ENCODE measurements at places on chromosomes 3 and 15.

GRCh38 chr3:62467966-62468722 lies 94.8 kb upstream of the FEZF2 start:
- DNase-seq = no peak

DNA sequence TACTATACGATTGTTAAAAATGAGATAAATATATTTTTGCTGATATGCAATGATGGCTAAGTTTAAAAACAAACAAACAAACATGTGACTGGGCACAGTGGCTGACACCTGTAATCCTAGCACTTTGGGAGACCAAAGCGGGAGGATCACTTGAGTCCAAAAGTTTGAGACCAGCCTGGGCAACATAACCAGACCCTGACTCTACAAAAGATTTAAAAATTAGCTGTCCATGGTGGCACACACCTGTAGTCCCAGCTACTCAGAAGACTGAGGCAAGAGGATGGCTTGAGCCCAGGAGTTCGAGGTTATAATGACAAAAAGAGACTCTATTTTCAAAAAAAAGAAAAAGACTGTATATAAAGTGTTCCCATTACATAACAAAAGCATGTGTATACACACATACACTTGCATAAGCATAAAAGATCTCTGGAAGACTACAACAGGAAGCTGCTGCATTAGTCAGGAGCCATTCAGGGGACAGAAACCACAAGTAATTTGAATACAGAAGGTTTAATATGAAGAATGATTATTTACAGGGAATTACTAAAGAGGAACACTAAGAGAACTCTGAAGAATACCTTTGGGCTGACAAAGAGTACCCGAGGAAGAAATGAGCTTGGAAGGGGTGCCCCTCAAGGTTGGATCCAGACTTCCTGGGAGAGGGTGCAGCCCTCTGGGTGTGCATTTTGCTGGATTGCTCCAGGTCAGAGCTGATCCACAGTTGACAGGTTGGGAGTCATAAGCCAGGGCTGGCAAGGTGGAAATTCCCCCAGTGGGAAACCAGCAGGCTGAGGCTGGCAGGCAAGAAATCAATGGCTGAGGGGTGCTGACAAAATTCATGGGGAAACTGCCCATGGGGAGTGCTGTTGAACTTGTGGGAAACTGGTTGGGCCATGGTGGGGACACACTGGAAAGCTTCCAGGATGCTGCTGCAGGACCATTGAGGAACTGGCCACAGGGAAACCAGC lies 9.3 kb upstream of the TM4SF18 start:
- DNase-seq = no peak

- no peak for DNase-seq
Measured at GRCh38 chr15:95584088-95584487, 746.4 kb upstream of the NR2F2 start.

GRCh38 chr15:74781431-74782258 lies at the start of gene CSK:
TSS of gene CSK (plus strand) at chr15:74782080. CDS start at chr15:74798298, 16,218 bp downstream.
- DNase-seq = no peak

GRCh38 chr3:184129012-184129411 lies 6.1 kb upstream of the EIF2B5 start:
- no peak for DNase-seq

DNA sequence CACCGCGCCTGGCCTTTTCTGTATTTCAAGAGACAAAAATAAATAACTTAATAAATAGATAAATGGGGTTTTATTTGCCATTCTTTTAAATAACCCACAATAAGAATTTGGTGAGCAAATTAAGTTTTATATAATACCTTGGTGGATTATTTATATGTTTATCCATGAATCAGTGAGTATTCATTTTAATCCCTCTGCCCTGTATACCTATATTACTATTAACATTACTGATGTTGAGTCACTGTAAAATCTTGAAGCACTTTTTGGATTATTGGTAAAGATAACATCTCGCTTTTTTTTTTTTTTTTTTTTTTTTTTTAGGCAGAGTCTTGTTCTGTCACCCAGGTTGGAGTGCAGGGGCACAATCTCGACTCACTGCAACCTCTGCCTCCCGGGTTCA lies 154.1 kb downstream of the ZNF609 start:
- DNase-seq = no peak

GRCh38 chr3:62276658-62277180 lies 96.6 kb downstream of the FEZF2 start:
- DNase-seq = no peak

GRCh38 chr15:31280831-31281216 lies 45.8 kb upstream of the KLF13 start:
- DNase-seq = no peak

DNA sequence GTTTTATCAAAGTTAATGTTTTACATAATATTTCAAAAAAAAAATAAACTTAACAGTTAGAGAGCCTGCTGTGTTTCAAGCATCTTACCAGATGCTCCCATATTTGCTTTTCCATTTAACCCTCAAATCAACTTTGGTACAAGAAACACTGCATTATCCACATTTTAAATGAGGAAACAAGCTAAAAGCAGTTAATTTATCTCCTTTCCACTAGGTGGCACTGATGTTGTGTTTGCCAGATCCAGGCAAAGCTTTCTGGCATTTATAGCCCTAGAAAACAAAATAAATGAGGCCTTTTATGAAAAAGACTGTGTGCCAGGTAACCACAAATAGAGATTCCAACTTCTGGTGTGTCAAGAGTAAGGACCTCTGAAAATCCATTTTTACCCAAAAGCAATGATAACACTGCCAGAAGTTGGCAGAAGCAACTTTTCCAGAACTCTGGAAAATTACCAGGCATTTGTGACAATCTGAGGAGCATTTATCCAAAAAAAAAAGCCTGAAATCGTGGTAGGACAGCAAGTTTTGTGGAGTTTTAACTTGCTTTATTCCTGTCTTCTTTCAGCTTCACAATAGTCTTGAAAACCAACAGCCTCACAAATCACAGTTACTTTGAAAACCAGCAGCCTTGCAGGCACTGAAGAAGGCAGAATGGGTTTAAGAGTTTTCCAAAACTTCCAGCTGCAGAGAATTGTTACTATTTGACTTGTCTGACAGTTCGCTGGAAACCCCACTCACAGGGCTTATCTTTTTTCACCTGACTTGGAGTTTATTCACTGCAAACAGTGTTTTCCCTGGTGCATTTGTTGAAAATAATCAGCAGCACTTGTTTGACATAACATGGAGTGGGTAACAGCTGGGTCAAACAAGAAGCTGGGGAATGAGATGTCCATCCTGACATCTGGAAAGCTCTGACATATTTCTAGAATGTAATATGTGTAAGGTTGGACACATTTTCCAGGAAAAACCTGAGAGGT lies 9.2 kb downstream of the FAM162A start:
- no peak for DNase-seq

DNA sequence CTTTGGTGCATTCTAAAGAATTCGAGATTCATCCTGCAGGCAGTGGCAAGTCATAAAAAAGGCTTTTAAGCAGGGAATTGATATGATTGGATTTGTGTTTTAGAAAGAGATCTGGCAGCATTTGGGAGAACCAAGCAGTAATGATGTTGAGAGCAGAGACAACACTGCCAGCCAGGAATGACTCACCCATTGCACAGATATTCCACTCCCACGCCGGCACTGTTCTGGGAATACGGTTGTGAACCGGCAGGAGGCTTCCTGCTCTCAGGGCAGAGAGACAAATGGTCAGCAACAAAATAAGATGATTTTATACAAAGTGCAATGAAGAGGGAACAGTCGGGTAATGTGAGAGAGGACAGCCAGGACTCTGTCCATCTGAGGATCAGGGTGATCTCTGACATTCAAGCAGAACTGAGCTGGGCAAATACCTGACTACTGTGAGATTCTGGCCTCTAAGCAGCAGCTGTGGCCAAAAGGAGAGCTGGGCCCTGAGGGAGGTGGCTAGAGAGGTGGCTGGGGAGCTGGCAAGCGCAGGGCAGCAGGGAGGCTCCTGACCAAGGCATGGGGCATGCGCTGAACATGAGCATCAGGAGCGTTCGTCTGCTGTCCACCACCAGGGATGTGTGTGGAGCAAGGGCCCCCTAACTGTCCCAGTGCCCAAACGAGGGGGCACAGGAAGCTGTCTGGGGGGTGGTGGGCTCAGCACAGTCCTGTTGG lies 56.1 kb upstream of the PLXNA1 start:
- no peak for DNase-seq

DNA sequence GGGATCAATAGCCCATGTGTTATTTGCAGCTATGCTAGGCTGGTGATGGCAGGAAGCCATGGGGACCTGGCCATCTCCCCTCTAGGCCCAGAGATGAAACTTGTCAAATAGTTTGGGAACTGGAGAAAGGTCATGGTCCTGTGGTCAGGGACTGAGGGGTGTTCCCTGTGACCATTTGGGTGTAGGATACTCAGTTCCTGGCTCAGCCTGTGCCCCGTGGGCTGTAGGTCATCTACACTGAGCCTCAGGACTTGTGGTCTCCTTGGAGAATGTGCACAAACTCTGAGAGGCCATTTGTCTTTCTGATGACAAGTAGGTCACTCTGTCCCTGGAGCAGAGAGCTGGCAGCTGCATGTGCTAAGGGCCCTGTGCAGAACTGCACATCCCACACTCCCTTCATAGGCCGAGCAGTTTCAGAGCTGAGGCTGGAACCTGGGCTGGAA lies 17.5 kb downstream of the GASK1A start:
- no peak for DNase-seq

GRCh38 chr15:89114990-89115389 lies 26.7 kb downstream of the ABHD2 start:
- DNase-seq = no peak

GRCh38 chr3:119631516-119631915 lies 28.9 kb downstream of the POPDC2 start:
- DNase-seq = no peak

DNA sequence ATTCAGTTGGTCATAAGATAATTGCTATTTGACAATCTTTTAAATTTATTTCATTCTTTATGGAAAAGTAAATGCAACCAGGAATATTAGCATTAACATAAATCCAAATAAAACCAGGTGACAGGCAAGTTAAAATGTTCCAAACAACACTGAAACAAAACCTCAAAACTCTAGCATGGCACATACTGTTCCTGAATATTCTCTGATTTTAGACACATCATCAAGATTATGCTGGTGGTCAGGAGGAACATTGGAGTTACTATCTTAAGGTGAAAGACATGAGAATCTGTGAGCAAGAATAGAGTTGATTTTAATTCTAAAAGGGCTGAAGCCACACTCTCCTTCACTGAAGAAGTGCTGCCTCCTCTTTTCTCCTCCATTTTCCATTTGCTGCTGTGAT lies 421.0 kb upstream of the THBS1 start:
- DNase-seq = no peak

DNA sequence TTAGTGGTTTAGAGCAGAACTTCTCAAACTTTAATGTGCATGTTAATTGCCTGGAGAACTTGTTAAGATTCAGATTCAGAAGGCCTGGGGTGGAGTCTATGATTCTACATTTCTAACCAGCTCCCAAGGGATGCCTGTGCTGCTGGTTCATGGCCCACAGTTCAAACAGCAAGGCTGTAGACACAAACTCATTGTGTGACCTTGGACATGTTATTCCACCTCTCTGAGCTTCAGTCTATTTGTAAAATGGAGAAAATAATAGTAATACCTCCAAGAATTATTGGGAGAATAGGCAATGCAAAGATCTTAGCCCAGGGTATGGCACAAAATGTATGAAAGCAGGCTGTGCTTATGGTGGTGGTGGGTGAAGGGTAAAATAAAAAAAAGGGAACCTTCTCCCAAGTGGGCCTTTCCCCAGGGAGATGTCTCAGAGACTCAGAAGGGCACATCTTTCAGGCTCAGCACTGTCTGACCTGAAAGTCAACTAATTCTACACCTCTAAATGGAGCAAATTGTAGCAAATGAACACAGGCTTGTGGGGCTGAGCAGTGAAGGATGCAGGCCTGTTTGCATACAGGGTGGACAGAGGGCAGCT lies 176.0 kb upstream of the TRIM42 start:
- no peak for DNase-seq

DNA sequence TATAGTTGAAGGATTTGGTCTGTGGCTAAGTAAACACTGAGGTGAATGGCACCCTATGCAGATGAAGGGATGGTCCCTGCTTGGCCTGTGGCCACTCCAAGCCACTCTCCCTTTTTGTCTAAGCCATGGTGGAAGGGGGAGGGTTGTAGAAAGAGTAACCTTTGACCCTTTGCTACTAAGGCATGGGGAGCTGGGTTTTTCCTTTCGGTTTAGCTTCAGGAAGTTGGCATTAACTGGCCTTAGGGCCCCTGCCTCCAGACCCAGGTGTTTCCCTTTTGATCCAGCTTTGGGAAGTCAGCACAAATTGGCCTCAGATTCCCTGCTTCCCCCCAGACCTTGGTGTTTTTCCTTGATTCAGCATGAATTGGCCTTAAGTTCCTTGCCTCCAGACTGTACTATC lies 49.5 kb downstream of the EFCAB12 start:
- DNase-seq = no peak

GRCh38 chr3:4030624-4031023 lies 231.4 kb downstream of the LRRN1 start:
- no peak for DNase-seq

GRCh38 chr3:124557433-124558232 lies 172.6 kb upstream of the UMPS start:
- DNase-seq = no peak

- DNase-seq = no peak
Measured at GRCh38 chr3:56795097-56795828, 6.5 kb downstream of the ARHGEF3 start.

GRCh38 chr15:25335279-25335678 lies 103.5 kb downstream of the UBE3A start:
- DNase-seq = no peak

GRCh38 chr3:186722457-186722856 lies 5.3 kb downstream of the KNG1 start:
- no peak for DNase-seq

DNA sequence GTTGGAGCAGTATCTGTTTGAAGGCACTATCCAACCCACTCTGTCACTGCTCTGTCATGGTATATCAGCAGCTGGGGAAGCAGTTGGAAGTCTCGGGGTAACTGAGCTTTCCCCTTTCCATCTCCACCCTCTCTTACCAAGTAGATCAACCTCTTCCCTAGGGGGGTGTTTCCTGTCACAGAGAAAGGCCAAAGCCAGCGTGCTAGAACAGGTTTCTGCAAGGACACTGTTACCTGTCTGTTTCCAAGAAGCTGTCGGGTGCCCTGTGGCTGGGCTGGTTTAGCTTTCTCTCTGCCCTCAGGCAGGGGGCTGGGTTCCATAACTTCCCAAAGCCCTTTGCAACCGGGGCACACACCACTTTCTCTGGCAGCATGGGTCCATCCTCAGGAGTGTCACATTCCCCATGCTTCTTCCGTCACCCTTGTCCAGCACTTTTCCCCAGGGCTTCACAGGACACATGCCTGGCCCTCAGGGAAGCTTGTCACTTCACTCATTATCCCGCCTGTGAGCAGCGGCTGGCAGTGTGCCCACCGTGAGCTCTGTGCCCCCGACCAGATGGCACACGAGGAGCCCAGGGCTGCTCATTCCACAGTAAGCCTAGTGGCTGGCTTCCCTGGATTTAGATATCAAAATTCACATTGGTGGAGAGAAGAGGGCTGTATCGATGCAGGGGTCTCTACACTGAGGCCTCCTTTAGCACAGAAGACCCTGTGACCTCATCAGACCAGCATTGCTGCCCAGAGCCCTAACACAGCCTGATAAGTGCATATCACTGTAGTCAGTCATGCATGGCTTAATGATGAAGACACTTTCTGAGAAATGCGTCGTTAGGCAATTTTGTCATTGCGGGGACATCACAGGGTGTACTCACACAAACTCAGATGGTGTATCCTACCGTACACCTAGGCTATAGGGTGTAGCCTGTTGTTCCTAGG lies 205.8 kb downstream of the SLCO3A1 start:
- no peak for DNase-seq

Measured in stimulated activated CD4-positive, alpha-beta T cell treated with anti-CD3 and anti-CD28 coated beads, Interleukin-2, amount 100 ng/mL, for 48 hours (primary cell).